ENCODE measurements at places on chromosomes 11 and 22. TPM values are rescaled to one million over a fixed set of nuclear protein-coding genes. Genes with fewer than 3 reads are reported as not detected.

The SGSM1 gene
- 0.48 TPM for total RNA-seq

The OR4D9 gene
- total RNA-seq: not detected

DNA sequence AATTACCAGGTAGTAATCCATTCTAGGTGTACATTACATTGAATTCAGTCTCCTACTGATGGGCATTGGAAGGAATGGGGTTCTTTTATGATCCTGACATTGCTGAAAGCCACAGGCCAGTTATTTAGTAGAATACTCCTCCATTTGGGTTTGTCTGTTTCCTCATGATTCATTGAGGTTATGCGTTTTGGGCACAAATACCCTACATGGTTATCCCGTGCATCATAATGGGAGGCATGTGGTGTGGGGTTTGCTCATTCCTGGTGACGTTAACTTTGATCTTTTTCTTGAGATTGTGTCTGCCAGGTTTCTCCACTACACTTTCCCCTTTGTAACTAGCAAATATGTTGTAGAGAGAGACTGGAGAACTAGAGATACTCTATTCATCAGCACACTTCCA, 5.5 kb downstream of the FOLR3 start:
- no peaks in the 10 kb centered on the region for H3K27me3 ChIP-seq
- no peak overlapping the region for H3K27ac ChIP-seq
- DNase-seq: no peak
- H3K4me1 ChIP-seq: no peaks in the 10 kb centered on the region
- H3K4me3 ChIP-seq: no peak overlapping the region

The BACE1 gene
- 13.0 TPM for total RNA-seq

DNA sequence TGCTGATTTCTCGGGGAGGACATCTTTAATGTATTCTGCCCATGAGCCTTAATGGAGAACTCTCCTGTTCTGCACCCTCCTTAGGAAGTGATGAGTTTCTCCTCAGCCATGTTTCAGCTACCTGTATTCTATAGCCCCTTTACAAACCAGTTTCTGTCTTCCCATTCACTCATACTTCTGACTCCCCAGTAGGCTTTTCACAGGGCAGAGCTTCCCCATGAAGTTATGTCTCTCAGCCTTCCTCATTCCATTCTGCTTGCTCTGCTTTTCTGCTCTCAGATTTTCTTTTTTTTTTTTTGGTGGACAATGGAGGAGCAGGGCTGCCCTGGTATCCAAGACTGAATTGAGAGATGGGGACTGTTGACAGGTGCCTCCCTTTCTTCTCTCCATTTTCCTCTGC, 4.3 kb upstream of the OR52R1 start:
- no peaks in the 10 kb centered on the region for H3K4me1 ChIP-seq
- no peak overlapping the region for H3K27ac ChIP-seq
- H3K27me3 ChIP-seq: no peaks in the 10 kb centered on the region
- no peak overlapping the region for H3K4me3 ChIP-seq
- no peak for DNase-seq
- no peaks in the 10 kb centered on the region for H3K36me3 ChIP-seq

GRCh38 chr22:41699264-41700107, at the start of gene MEI1:
TSS of gene MEI1 (plus strand) at chr22:41699503. CDS start at chr22:41699539, 36 bp downstream.
- H3K4me1 ChIP-seq: peaks cover 8% of the 10 kb centered on the region
- H3K27me3 ChIP-seq: no peaks in the 10 kb centered on the region
- no peak within 1 kb of the TSS for H3K27ac ChIP-seq
- peaks cover under 1% of the 10 kb centered on the region for H3K36me3 ChIP-seq
- peak; percentile 88 for DNase-seq
- H3K4me3 ChIP-seq: peak within 1 kb of the TSS; percentile 38

- no peak overlapping the region for H3K27ac ChIP-seq
- H3K36me3 ChIP-seq: no peaks in the 10 kb centered on the region
- DNase-seq: no peak
- H3K27me3 ChIP-seq: no peaks in the 10 kb centered on the region
- H3K4me1 ChIP-seq: no peaks in the 10 kb centered on the region
Measured at GRCh38 chr11:90593099-90593498, 370.2 kb upstream of the CHORDC1 start.

DNA sequence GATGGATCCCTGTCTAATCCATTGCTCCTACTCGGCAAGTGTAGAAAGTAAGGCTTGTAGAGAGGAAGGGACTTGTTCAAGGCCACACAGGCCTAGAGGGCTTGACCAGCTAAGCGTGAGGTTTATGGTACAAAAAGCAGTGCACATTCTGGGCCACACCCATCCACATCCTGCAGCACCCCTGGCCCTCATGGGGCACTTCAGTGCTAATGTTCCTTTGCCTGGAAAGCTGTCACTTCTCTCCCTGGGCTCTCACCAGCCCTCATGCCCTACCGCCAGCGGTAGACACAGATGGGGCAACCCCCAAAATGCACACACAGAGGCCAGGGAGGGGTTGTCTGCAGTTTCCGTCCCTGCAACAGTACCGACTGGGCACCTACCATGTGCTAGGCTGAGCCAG, 7.1 kb upstream of the MGAT3 start:
- no peak for DNase-seq
- no peaks in the 10 kb centered on the region for H3K36me3 ChIP-seq
- H3K4me1 ChIP-seq: no peaks in the 10 kb centered on the region
- H3K27ac ChIP-seq: no peak overlapping the region
- no peak overlapping the region for H3K4me3 ChIP-seq
- no peaks in the 10 kb centered on the region for H3K27me3 ChIP-seq

DNA sequence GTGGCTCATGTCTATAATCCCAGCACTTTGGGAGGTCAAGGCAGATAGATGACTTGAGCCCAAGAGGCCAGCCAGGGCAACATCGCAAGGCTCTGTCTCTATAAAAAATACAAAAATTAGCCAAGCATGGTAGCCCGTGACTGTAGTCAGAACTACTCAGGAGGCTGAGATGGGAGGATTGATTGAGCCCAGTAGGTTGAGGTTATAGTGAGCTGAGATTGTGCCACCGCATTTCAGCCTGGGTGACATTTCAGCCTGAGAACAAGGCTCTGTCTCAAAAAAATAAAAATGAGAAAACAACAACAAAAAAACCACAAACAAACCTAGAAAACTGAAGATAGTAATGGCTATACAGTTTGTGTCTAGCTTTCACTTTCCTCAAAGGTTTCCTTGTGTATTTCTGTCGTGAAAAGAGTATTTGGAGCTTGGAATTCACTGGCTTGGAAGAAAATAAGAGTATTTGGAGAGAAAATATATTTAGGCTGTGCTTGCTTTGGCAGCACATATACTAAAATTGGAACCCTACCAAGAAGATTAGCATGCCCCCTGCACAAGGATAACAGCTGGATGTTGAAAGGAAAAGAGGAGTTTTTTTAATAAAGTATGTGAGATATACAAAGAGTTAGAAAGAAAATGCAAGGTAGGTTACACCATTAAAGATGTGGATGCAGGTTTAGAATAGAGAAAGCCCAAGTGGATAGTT, 3.9 kb upstream of the BIRC3 start:
- H3K27me3 ChIP-seq: no peaks in the 10 kb centered on the region
- H3K4me1 ChIP-seq: no peaks in the 10 kb centered on the region
- H3K36me3 ChIP-seq: no peaks in the 10 kb centered on the region
- DNase-seq: no peak

The MAPK8IP1 gene
- total RNA-seq: 1.3 TPM

DNA sequence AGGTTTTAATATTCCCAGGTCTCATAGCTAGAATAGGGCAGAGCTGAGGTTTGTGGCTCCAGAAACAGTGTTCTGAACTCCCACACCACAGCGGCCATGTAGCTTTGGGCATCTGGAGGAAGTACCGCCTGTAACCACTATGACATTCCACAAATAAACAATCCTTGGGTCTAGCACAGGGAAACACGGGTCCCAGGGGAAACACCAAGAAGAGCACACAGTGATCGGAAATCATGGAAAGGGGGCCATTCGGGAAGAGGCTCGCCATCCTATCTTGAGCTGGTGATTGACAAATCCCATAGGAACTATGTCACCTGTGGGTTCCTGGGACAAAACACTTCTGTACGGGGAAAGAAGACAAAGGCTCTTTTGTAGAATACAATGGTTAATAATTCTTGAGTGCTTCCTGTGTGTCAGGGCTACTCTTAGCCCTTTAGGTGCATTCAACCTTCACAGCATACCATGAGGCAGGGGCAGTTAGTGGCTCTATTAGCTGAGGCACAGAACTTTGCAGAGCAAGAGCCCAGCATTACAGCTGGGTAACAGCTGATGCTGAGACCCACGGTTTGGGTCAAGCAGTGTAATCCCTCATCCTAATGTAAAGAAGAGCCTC, 514.2 kb downstream of the NTM start:
- no peak overlapping the region for H3K27ac ChIP-seq
- H3K36me3 ChIP-seq: no peaks in the 10 kb centered on the region
- DNase-seq: no peak
- H3K27me3 ChIP-seq: peaks cover 1% of the 10 kb centered on the region
- H3K4me1 ChIP-seq: no peaks in the 10 kb centered on the region

The SLC5A12 gene
- not detected for total RNA-seq

The GAL3ST1 gene
- 1.2 TPM for total RNA-seq

DNA sequence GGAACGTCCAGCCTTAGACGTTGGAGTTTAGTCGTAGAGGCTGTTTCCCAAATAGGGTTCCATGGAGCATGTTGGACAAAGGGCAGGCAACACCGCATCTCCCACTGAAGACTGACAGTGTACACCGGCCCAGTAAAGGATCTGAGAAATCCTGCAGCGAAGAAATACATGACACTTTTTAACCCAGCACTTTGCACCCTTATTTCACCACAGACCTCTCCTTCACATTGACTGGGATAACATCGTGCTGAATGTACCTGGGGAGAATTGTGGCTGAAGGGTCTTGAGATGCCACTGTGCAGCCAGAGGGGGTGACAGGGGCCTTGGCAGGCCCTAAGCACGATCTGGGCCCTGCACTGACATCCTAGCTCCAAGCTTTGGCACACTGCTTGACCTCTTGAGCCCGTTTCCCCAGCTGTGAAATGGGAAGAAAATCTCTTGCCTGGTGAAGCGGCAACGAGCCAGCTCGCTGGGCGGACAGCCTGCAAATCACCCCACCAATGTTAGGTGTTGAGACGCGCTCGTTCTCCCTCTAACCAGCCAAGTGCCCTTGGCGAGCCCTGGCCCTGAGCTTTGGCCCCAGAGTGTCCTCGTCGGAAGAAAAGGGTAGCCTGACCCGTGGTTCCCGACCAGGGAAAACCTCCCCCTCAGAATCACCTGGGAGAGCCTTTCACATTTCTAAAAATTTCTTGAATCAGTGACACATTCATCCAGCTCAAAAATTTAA, 13.4 kb downstream of the CD5 start:
- H3K4me3 ChIP-seq: no peak overlapping the region
- no peak overlapping the region for H3K27ac ChIP-seq
- DNase-seq: no peak
- H3K27me3 ChIP-seq: no peaks in the 10 kb centered on the region
- H3K36me3 ChIP-seq: no peaks in the 10 kb centered on the region

DNA sequence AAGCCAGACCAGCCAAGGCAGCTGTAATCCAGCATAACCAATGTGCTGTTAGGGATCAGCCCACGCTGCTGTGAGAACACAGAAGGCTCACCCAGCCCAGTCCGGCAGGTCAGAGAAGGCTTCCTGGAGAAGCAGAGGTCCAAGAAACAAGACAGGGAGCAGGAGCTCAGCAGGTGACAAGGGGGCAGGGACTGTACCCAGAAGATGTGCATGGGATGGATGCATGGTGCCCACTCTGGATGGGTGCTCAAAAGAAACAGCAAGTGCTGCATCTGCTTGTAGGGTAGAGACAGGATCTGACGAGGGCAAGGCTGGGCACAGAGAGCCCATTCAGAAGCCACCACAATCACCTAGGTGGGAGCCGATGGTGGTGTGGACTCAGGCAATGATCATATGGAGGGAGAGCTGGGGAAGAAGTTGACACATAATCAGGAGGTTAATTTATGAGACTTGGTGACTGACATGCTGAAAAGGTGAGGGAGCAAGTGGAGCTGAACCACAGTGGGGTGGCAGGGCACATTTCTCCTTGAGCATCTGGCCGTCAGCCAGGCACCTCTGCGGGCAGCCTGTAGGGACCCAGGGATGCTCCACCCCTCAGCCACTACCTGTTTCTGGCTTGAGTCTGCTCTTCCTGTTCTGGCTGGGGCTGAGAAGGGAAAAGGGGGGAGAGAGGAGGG, 102.3 kb upstream of the DRD2 start:
- DNase-seq: no peak
- no peak overlapping the region for H3K27ac ChIP-seq
- H3K36me3 ChIP-seq: no peaks in the 10 kb centered on the region
- H3K4me3 ChIP-seq: no peak overlapping the region

The PGAP2 gene
- total RNA-seq: 4.5 TPM

GRCh38 chr11:111539426-111540113, 950 bp upstream of the LAYN start:
- H3K36me3 ChIP-seq: no peaks in the 10 kb centered on the region
- peak overlapping the region; percentile 76 for H3K4me3 ChIP-seq
- DNase-seq: no peak

DNA sequence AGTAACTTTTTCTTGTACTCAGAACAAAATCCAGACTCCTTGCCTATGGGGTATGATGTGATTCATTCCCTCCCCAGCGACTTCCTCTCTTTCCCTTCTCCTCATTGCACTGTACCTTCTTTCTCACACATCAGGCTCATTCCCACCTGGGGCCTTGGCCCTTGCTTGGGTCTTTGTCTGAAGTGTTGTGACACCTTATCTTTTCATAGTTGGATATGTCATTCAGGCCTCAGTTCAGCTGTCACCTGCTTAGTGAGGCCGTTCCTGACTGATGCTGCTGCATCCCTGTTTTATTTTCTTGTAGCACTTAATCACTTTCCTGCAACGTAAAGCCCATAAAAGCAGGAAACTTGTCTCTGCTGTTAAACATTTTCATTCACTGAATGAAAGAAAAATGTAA, 39.9 kb downstream of the ZDHHC13 start:
- no peaks in the 10 kb centered on the region for H3K27me3 ChIP-seq
- no peak for DNase-seq
- H3K27ac ChIP-seq: no peak overlapping the region
- no peaks in the 10 kb centered on the region for H3K4me1 ChIP-seq
- no peak overlapping the region for H3K4me3 ChIP-seq

DNA sequence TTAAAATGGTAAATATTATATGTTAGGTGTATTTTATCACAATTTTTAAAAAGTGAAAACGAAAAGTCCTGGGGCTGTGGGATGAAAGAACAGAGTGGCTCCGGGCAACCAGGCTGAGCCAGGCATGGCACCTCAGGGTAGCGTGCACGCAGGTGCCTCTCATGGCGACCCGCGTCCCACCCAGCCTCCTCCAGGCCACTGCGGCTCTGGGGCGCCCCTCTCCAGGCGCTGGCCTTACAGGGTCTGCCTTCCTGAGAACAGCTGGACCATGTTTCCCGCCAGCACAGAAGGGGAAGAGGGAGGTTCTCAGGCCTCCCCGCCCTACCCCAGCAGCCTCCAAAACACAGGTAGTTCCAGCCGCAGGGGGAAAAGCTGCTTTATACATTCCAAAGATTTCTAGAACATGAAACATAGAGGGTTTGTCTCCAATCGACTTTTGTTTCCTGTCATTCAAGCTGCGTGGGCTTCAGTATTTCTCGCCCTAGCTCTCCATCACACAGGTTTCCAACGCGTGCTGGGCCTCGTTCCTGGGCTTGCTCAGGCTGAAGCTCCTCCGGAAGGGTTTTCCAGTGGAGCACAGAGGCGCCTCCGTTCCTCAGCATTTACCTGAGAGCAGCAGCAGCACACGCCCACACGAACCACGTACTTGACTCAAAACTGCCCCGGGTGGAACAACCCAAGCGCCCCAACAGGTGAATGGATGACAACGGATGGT, 10.5 kb downstream of the EHD1 start:
- H3K4me3 ChIP-seq: no peak overlapping the region
- DNase-seq: no peak
- H3K36me3 ChIP-seq: peaks cover 10% of the 10 kb centered on the region
- H3K27ac ChIP-seq: peak overlapping the region; percentile 98
- H3K4me1 ChIP-seq: peaks cover 89% of the 10 kb centered on the region
- no peaks in the 10 kb centered on the region for H3K27me3 ChIP-seq

- H3K4me3 ChIP-seq: peak overlapping the region; percentile 54
- H3K27ac ChIP-seq: no peak overlapping the region
- DNase-seq: no peak
Measured at GRCh38 chr11:27722117-27722952, 22.1 kb upstream of the BDNF start.

The SYT13 gene
- 0.22 TPM for total RNA-seq
